ENCODE measurements at places on chromosomes 16 and 17.

GRCh38 chr16:83804366-83804765, 3.4 kb upstream of the HSBP1 start:
- no peak for DNase-seq

DNA sequence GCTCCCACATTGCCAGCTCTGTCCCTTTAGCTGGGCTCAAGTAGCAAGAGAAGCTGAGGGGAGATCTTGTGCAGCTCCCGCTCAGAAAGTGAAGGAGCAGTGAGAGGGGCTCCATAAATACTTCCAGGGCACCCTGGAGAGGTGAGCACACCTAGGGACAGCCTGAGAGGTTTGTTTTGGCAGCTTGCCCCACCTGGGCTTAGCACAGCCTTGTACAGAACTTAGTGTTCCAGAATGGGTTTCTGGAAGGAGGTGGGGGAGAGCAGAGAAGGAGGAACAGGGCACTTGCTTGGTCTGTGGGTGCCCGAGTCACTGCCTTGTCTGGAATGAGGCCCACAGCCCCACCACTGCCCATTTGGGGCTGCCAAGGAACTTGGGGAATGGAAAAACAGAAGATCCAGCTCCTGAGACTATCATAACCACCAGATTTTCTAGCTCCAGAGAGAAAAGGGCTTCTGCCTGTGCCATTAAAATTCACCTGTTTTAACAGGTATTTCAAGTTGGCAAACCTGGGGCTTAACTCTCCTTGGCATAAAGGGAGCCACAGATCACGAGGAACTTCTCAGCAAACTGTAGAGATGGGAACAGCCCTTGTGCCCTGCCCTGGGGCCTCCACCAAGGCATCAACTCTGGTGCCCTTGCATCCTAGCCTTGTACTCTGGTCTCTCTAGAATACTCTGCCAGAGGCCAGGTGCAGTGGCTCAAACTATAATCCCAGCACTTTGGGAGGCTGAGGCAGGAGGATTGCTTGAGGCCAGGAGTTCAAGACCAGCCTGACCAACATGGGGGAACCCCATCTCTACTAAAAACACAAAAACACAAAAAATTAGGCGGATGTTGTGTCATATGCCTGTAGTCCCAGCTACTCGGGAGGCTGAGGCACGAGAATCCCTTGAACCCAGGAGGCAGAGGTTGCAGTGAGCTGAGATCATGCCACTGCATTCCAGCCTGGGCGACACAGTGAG, 1.9 kb downstream of the PRR15L start:
- no peak for DNase-seq

DNA sequence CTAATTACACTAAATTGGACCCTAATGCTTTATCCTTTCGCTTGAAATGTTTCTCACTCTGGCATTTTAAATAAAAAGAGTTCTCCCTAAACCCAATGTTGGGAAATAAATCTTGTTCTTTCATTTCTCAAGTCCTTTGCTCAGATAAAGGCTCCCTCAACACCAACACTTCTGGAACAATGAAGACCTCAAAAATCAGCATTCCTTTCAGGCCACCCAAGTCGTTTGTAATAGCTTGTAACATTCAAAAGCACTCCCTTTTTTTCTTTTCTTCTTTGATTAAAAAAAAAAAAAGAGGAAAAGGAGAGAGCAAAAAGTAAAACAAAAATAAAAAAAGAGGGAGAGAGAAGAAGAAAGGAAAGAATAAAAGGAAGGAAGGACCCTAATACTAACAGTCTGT, 23.3 kb upstream of the FOXJ1 start:
- DNase-seq = no peak

DNA sequence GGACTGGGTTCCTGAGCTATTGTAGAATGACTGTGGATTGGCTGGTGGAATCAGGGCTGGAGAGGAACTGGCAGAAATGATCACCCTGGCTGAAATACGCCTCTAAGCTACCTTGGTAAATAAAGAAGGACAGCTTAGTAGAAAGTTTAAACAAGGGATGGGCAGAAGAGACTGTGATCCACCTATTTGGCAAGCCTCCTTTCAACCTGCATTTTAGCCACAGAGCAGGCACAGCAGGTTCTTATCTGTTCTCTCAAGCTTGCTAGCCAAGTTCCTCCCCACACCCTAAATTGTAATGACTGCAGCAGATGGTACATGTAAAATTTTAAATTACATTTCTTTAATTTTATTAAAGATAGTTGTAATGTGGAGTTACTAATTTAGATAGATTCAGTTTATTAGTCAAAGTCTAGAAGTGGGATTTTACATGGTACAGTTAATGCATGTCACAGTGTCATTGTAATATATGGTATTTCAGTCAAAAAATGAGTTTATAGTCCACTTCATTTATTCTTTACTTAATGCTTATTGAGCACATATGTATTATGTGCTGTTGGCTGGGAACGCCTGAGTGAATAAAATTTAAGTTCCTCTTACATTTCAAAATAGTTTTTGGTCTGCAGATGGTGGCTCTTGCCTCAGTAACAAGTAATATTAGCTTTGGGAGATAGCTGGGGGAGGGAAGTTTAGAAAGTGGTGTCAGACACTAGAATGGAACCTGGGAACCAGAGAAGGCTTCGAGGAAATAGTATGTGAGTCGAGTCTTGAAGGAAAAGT, 11.2 kb downstream of the EPN2 start:
- no peak for DNase-seq

GRCh38 chr17:32917081-32917480, 10.9 kb upstream of the TMEM98 start:
- DNase-seq = no peak

GRCh38 chr17:10357768-10358167, 15.0 kb downstream of the MYH13 start:
- peak; percentile 82 for DNase-seq

GRCh38 chr16:78900966-78901365, 699.6 kb downstream of the MAF start:
- no peak for DNase-seq

DNA sequence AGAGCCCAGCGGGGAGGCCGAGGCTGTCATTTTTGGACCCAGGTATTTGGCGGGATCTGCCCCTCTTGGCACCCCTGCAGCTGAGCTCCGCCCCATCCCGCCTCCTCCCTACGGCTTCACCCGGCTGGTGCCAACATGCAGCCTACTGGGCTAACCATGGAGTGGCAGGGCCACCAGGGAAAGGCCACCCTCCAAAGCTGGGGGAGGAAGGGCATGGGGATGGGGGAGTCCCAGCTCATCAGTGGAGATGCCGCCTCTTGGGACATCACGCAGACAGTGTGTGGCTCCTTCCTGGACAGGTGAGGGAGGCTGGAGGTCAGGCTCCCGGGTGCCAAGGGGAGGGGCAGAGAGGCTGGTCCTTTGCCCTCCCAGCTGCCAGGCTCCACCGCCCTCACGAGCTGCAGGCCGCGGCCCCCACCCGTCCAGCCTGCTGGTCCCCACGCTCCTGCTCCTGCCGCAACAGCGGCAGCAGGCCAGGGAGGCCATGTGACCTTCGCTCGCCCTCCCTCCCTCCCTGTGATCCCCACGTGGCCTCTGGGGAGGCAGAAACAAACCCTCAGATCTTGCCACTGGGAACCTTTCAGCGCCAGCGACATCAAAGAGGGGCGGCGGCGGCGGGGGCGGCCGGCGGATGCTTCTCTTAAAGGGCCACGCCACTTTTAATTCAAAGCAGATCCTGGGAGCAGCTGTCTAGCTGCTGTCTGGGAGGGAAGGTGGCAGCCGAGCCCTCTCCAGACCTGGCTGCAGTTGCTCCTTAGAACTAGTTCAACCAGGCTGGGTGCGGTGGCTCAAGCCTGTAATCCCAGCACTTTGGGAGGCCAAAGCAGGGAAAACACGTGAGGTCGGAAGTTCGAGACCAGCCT, 6.8 kb upstream of the NOTUM start:
- DNase-seq = peak; percentile 95

DNA sequence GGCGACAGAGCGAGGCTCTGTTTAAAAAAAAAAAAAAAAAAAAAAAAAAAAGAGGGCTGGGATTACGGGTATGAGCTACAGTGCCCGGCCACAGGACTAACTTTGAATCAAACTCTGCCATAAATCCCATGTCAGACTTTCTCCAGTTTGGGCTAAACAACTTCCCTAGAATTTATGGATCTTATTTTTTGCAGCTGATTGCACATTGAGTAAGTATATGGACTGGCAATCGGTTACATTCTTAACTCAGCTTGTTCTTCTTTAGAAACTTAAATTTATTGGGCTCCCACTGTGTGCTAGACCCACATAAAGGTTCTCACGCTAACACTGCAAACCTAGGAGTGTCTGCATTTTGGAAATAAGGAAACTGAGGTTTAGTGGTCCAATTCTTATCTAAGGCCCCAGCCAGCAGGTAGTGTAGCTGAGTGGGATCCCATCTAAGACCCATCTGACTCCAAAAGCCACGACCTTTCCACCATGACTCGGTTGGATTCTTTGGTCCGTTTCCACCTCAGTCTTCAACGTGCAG, 718 bp upstream of the CBFB start:
- no peak for DNase-seq

DNA sequence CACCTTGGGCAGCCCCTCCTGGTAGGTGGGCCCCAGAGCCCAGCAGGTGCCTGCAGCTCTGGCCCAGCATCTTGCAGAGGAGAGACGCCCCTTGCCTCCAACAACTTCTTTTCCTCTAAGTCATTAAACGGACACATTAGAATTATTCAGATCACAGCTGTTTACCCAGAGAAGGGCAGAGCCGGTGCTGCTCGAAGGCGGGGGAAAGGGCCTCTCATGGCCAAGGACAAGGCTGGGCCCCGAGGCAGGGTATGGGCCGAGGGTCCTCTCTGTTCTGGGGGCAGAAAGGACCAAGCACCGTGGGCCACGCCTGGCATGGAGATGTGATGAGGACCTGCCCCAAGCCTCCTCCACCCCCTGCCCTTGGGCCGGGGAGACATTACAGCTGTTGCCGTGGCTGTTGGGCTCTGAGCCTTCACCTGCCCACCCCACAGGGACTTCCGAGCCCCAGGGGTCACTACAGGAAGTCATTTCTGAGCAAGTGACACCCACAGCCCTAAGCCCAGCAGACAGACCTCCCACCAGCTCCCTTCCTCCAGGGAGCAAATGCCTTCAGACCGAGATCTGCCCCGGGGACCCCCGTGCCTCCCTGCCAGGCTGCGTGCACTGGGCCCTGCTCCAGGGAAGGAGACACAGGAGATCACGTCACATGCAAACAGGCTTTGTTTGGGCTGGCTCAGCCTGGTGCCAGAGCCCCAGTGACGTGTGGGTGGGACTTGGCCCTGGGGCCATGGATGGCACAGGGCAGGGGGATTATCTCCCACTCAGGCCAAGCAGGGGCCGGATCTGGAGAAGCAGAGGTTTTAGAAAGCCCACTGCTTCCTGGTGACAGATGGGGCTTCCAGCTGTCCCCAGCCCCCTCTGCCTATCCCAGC, 699 bp upstream of the PVALEF start:
- DNase-seq = no peak

DNA sequence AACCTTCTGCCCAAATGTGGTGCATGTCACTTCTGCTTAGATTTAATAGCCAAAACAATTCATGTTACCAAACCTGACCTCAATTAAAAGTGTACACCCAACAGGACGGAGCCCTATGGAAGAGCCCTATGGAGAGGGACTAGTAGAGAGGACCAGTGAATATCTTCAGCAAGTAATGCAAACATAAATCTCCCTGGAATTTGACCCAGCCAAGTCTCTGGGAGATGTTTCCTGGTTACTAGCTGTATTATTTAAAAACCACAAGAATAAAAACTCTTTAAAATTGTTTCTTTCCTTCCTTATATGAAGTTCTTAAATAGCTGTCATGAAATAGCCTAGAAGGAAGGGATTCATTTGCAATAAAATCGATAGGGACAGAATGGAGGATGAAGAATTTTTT, 255.8 kb downstream of the CDH11 start:
- DNase-seq = no peak

GRCh38 chr17:34261568-34262337, 6.7 kb downstream of the CCL2 start:
- DNase-seq = no peak

DNA sequence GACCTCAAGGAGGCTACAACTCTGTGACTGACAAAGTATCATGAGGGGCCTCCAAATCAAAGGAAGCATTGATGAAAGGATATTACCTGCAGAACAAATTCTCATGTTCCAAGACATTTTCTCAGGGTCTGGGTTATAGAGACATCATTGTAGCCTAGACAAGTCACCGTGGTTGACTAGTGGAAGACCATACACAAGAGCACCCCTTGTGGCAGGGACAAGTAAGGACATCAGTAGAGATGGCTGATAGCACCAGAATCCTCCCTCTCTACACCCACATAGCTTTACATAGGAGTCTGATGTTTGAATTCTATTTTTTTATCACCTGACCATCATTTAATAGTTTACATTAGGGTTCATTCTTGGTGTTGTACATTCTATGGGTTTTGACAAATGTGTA, 32.5 kb upstream of the CDH8 start:
- DNase-seq = peak; percentile 36
